ENCODE measurements at places on chromosomes 6 and 20.

DNA sequence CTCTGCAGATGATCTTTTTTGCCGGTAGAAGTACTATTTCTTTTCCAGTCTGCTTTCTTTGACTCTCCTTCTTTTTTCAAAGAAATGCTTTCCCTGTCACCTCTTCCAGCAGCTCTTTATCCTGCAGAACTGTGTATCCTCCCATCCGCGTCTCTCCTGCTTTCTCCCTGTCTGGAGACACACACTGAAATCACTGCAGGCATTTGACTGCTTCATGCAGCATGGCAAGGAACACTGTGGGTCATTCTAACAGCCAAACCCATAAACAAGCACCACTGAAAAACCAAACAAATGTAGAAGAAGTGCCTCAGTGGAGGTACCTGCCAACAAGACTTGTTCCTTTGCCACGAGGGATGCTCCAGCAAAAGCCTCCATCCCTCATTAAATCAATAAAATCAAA, 403.7 kb upstream of the CITED2 start:
- no peak for DNase-seq

DNA sequence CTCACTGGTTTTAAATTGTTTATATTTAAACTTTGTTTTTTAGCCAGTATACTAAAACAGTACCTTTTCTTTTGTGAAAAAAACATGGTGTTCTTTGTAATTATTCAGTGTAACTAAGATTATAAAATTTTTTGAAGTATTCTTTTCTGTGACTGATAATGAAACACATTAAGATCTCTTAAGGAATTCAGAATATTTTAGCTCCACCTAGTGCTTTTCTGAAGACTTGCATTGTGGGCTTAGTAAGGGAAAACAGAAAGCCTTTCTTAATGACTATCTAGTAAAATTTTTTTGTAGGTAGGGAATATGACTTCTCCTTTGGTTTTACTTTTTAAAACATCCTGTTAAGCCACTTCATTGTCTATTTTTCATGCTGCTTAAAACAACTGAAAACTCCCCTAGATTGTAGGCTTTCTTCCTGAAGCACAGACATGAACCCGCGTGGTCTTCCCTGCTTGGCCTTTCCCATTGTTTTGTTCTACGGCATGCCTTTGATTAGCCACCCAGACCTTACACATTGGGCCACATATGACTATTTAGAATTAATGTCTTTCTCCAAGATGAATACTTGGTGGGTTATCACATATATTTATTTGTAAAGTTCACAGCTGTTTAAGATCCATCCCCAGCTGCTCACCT, 72.1 kb downstream of the AFDN start:
- DNase-seq, result no peak

GRCh38 chr20:41078329-41078728, 49.7 kb downstream of the TOP1 start:
- DNase-seq, result no peak

DNA sequence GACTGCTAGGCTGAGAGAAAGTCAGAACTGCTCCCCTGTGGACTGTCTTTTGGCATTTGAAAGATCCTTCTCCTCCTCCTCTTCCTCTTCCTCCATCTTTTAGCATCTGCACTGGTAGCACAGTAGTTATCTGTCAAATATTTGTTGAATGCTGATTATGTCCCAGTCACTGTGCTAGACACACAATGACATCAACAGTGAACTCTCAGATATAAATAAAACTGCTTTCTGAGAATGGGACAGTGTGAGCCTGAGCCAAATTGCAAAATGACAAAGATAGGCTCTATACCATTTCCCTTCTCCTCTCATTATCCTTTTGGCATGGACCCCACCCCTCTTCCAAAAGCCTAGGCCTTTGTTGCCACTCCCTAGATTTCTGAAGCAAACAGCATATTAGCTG, 27.9 kb upstream of the LRRC1 start:
- DNase-seq, result no peak

DNA sequence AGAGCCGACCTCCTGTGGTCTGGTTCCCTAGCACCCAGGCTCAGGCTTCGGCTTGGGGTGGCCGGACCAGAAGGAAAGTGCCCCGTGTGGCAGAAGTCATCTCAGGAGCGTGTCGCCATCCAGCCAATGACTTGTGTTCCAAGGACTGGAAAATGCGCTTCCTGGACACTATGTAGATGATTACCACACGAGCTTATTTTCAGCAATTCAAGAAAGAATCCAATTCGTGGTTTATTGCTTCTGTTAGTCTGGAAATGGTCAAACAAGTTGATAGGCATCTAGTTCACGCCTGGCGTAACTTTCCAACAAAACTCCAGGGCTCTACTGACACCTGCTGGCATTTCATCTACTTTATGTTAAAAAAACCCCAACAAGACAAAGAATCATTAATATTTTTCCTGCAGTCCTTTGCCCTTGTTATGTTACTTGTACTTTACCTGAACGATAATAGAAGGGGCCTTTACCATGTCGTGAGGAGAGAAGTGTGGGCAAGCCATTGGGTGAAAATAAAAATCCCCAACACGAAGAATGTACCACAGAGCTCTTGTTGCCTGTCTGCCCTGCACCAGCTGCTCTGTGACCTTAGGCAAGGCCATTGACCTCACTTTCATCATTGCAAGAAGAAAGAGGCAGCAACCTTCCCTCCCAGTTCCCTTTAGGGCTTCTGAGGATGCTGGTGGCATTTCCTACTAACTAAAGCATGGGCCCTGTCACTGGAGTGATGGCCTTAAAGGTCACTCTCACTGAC, 154.7 kb upstream of the LAMP5 start:
- DNase-seq, result no peak

- DNase-seq, result no peak
Measured at GRCh38 chr6:141580131-141580530, 552.6 kb upstream of the GJE1 start.

DNA sequence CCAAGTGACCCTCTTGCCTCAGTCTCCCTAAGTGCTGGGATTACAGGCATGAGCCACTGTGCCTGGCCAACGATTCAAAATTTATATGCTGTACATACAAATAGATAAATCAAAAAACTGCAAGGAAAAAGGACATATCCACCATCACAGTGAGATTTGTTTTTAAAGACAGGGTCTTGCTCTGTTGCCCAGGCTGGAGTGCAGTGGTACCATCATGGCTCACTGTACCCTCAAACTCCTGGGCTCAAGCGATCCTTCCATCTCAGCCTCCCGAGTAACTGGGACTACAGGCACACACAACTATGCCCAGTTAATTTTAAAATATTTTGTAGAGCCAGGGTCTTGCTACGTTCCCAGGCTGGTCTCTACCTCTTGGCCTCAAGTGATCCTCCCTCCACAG, 61.5 kb downstream of the MAP3K7 start:
- no peak for DNase-seq

DNA sequence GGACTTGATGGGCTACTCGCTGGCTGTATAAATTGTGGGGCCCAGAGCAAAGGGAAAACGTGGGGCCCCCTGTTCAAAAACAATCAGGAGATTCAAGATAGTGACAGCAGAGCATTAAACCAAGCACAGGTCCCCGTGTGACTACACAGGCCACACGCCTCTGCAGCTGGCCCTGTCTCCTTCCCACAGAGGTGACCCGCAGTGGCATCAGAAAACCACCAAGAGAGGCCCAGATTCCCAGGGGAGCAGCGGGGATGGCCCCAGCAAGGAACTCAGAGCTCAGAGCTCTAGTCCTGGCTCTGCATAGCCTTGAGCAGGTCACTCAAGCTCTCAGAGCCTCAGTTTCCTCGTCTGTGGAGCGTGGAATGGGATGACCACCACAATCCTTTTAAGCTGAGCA, 57.6 kb downstream of the CPNE5 start:
- DNase-seq, result no peak

- DNase-seq, result no peak
Measured at GRCh38 chr6:140921366-140922226, 1211.1 kb upstream of the GJE1 start.

GRCh38 chr6:150925976-150926375, 60.5 kb downstream of the MTHFD1L start:
- no peak for DNase-seq

- no peak for DNase-seq
Measured at GRCh38 chr6:80438772-80439171, 332.3 kb downstream of the BCKDHB start.
